ENCODE measurements at places on chromosomes 5 and 9.

- no peak for DNase-seq
Measured at GRCh38 chr9:19441730-19442129, 32.9 kb downstream of the ACER2 start.

- no peak for DNase-seq
Measured at GRCh38 chr5:143168921-143169810, 234.3 kb downstream of the NR3C1 start.

DNA sequence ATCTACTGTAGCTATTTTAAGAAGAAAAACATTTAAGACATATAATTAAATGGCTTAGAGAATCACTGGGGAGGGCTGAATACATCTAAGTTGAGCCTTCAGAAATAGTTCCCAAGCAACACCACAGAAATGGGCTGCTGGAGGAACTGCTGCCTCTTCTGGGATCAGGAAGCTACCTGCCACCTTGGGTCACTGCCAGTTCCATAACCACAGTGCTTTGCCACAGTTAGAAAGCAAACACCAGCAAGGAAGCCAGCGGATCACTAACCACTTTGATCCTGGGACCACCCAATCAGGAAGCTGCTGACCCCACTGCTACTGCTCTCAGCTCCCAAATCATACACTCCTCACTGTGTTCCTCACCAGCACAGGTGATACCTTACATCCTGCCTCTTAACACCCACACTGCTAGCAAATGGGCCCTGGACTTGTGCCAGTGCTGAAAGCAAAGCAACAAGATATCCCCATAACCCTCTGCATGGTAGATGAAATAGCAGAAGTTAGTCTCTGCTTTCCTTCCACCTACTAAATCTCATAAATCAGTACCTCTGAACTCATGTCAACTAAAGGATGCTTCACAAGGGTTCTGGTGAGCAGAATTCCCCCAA, 346.9 kb downstream of the DEPDC1B start:
- no peak for DNase-seq

DNA sequence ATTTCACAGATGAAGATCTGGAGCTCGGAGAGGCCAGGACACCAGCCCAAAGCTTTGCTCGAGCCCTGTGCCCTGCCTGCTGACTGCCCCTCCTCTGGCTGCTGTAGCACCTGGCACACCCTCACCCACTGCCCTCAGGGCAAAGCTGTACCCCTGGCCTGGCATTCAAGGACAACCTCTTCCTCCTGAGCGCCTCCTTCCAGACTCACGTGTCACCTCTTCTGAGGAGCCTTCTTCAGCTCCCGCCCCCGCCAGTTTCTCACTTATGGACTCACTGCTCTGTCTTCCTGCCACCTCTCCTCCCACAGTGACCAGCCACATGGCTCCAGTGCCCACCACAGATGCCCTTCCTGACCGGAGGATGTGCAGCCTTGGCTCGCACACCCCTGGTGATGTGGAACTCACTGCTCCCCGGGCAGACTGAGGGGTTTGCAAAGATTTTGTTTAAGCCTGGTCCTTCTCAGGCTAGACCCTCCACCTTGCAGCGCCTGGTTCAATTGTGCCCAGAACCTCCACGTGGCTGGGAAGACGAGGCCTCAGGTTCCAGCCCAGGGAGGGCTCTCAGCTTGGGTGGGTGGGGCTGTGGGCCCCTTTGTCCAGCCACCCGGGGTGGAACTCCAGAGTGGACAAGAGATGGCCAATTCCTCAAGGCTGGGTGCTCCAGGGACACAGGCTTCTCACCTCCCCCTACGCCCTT, 46.6 kb upstream of the PHYKPL start:
- peak; percentile 18 for DNase-seq

GRCh38 chr9:128845186-128845931, 15.8 kb upstream of the SPOUT1 start:
- DNase-seq = peak; percentile 40

DNA sequence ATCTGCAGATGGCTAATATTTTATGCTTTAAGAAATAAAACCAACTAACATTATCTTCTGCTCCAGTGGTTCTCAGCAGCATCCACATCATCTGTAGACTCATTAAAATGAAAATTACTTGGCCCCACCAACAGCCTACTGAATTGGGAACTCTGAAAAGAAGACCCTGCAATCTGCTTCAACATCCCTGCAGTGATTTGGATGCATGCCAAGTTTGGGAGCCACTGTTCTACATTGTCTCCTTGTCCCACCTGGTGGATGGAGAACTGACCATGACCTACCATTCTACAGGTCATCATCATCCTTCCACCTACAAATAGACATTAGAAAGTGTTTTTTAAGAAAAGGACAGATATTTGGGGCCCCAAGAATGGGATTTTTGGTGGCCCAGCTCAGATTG, 71.1 kb downstream of the ACER2 start:
- DNase-seq = no peak

Measured in right hindlimb (tissue), 1 donor.